H9 (cell line): ENCODE measurements at places on chromosomes 11 and 22.

GRCh38 chr11:64267207-64267945 is 16.0 kb downstream of the PLCB3 start:
- DNase-seq: no peak

DNA sequence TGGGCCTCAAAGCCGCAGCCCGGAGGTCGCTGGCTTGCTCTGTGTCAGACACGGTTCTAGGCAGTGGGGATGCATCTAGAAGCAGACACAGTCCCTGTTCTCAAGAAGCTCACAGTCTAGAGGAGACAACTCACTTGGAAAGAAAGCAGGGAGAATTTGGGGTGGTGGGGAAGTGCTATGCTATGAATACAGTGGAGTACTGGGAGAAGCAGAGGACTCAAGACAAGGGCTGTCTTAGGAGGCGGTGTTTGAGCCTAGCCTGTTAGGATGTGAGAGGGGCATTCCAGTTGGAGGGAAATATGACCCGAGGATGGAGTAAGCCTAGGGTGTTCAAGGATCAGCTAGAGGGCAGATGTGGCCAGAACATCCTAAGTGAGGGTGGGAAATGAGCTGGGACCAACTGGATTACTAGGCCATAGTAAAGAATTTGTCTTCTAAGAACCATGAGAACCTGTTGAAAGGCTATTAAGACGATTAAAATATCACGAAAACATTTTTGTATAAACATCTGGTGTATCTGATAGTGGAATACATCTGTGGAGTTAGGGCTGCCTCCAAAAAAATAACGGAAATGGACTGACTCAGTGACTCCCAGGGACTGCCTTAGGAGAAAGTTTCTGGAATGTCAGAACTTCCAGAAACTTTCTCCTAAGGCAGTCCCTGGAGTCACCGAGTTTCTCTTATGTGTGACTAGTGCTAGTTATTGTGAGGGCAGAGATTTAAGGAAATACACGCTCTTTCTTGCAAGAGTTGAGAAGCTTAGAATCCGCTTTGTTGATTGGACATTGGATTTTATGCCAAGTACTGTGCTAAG is 1.1 kb upstream of the PITPNB start:
- peak; percentile 60 for DNase-seq

DNA sequence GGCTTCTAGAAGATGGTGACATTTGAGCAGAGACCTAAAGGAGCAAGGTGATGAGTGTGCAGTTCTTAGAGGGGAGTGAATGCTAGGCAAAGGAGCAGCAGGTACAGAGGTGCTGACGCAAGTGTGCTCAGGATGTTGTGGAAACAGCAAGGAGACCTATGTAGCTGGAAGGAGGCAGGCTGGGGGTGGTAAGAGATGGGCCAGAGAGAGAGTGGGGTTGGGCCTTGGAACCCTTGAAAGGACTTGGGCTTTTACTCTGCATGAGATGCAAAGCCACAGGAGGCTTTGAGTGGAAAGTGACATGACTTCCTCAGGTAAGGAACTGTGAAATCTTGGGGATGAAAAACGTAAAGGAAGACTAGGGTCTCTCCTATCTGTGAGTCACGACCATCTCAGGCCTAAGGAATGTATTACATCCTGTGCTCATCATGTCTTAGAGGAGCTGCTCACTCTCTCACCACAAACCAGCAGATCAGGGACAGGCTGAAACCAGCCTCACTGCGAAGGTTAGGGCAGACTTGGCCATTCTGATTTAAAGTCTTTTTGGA is 65.4 kb downstream of the MICAL2 start:
- no peak for DNase-seq

DNA sequence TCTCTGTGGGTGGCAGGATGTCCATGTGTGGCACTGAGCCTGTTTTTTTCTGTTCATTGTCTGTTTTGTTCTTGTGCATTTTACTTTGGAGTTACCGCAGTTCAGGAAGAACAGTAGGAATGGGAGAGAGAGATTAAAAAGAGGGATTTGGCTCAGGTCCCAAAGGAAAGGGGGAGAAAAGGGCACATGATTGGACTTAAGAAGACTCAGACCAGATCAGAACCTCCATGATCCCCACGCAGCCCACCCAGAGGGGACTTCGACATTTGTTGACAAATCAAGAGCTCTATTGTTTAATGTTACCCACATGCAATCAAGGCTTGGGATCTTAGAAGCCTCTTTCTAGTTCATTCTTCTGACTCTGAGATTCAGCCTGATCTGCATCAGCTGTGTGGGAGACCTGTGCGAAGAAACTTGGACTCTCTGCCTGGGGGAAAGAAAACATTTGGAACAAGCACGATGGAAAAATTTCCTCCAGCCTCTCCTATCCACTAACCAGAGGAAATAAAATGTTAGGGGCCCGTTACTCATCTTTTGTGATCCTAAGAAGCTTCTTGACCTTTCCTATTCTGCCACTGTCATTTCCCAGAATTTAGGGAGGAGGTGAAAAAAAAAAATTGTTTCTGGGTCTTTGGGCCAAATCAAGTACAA is 119.2 kb downstream of the SPON1 start:
- DNase-seq: no peak

DNA sequence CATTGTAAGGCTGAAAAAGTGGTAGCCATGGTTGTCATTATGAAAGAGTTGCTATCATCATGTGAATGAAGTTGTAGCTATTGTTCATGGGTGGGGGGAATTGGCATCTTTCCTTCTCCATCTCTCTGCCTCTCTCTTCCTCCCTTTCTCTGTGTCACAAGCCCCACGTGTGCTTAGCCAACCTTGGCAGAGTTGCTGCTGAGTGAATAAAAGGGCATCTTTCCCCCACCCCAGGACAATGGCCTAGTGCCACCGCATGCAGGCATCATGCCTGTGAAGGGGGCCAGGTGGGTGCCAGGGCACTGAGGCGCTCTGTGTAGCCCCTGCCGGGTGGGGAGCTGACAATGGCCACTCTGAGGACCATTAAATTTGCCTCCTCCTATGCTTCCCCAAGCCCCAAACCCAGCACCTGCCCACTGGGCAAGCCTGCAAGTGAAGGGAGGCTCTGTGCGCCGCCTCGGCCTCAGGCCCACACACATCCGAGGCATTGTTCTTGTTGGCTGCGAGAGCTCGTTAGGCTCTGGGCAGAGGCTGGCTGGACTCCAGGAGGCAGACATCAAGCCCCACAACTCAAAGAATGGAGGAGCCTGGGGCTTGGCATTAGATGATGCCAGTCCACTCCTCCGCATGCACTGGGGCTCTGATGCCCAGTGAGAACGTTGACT is 103.9 kb downstream of the SEZ6L start:
- no peak for DNase-seq

DNA sequence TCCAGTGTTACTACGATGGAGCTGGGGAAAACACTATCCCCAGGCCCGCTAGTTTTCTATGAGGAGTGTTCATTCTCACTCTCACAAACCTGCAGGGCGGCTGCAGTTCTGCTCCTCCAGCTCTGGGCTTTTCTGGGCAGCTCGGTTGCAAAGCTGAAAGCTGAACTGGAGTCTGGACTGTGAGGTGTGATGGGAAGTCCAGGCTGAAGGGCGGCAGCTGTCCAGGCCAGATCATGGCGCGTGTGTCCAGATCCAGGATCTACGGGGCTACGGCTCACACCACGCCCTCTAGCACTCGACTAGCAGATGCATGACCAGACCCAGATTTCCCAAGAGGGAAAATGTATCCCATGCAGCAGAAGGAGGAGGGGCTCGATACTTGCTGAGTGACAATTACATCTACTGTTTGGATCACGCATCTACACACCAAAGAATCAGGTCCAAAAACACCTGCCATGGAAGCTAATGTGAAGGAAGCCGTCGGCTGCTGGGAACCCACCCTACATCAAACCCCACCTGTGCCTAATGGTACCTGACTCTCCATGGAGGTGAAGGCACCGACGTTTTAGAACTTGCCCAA is 555.0 kb downstream of the BRD1 start:
- no peak for DNase-seq

GRCh38 chr22:26890870-26891269 is 233.5 kb downstream of the MIAT start:
- DNase-seq: no peak

DNA sequence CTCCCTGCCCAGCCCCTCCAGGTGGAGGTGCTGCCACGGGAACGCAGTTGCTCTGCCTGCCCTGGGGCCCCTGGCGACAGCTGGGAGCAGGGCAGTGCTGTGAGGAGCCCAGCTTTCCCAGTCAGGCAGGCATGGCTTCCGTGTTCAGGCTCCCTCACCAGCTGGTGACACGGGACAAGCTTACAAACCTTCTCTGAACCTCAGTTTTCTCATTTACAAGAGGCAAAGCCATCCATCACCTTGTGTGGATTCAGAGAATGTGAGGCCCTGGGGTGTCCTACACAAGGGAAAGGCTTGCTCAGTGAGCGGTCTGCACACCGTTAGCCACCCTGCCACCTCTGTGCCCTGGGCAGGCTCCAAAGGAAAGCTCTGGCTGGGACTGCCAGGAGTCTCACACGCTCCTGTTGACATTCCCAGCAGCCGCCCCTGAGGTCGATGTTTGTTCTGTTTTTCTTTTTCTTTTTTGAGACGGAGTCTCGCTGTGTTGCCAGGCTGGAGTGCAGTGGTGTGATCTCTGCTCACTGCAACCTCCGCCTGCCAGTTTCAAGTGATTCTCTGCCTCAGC is 23.5 kb downstream of the SUN2 start:
- DNase-seq: no peak

- no peak for DNase-seq
Observed at GRCh38 chr22:44172370-44173108, 8.2 kb upstream of the PARVG start.

DNA sequence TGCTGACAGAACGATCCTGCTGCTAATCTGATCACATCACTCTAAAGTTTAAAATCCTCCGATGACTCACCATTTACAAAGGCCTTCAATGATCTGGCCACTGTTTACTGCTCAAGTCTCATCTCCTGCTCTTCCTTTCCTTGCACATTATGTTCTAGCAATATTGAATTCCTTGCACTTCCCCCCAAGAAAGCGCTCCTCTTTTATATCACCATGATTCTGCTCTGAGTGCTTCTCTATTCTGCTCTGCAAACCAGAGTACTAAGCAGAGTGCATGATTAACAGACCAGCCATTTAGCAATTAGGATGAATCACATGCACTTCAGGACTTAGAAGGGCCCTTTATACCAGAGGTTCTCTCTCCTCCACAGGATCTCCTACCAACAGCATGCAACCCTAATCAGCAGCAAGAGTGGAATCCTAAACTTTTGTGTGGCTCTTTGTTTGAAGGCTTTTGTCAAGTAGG is 1122.8 kb upstream of the CCDC90B start:
- DNase-seq: no peak

DNA sequence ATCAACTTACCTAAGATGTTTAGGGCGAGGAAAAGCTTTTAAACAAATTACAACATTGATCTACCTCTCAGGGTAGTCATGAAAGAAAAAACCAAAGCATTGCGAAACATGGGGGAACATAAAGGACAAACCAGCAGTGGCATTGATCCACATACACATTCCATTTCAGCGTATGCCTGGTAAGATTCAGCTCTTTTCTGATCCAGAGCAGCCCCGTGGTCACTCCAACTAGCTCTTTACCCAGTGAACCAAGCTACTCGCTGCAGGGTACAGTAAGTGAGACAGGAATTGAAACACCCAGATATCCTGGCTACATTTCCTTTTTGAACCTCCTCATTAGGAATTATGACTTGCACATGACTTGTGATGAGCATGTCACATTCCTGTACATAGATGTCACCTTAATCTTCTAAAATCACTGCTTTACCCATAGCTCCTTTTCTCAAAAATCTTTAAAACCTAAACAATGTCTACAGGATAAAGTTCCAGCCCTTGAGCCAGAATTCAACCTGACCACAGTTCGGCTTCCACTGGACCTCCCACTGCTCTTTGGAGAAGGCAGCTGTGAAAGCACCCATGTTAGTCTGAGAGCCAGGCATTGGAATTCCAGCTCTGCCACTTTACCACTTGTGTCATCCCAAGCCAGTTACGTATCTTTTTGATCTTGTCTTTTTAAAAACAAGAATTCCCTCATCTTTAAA is 42.9 kb upstream of the AKIP1 start:
- DNase-seq: no peak
